Jurkat, Clone E6-1 (cell line): ENCODE measurements at places on chromosomes 6 and 20.

- DNase-seq, result no peak
Measured at GRCh38 chr20:37142708-37143107, 36.4 kb upstream of the RPN2 start.

DNA sequence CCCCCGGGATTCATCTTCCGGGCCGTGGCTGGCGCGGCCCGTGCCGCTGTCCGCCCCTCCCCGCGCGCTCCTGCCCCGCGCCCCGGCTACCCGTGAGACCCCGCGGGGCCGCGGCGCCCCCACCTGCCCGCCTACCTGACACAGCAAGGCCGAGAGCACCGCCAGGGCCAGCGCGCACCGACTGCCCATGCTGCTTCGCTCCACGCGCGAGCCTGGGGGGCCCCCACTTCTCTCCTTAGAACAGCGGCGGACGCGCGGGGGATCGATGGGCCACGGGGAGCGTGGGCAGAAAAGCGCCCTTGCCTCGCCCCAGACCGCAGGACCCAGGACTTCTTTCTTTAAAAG lies 955 bp downstream of the DLL1 start:
- DNase-seq, result no peak

DNA sequence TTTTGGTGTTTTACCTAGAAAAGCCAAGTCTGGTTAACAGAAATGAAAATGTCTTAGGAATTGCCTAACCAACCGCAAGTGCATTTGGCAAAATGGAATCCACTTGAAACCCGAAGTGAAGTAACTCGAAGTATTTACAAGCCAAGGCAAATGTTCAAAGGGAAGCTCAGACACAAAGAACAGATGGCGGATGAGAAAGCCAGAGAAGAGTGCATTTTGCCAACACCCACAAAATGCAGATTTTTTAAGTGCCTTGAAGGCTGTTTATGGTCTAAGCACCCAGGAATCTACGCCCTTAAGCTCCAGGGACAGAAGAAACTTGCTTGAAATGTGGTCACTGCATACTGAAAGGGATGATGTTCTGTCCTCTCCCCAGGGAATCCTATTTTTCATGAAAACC lies 70.0 kb upstream of the TBXT start:
- no peak for DNase-seq

GRCh38 chr6:108163267-108163643 lies 2.6 kb upstream of the NR2E1 start:
- DNase-seq, result no peak

- no peak for DNase-seq
Measured at GRCh38 chr6:34514593-34515472, 41.3 kb downstream of the SPDEF start.

GRCh38 chr20:51393571-51393970 lies 148.9 kb downstream of the NFATC2 start:
- no peak for DNase-seq

- DNase-seq, result no peak
Measured at GRCh38 chr6:117311726-117312125, 46.4 kb downstream of the VGLL2 start.

DNA sequence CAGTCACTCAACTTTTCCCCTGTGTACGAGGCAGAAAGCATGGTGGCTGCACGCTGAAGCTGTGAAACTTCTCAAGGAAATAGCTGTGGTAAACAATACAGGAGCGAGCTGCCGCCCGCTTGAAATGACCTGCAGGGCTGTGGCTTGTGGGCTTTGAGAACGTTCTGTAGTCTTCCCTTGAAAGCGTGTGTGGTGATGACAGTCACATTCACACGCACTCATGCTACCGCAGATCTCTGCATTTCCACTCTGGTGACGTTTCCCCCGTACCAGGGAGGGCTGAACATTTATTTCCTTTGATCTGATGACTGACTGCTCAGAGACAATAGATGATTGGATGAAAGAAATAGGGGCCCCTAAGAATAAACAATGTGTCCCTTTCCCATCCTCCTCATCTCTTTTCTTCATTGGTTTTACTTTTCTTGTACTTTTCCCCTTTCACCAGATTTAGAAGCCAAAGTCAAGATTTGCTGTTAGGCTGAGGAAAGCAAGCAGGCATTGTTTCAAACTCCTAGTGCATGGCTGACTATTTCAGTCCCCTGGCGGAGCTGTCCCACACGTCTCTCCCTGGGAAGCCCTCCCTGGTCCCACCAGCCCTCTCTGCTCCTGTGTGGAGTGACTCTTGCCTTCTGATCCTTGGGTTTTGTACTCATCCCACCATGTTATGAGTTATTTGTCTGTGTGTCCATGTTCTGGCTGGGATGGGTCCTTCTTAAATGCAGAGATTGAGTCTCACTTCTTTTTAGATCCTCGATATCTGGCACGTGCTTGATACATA lies 3.9 kb downstream of the SYTL3 start:
- DNase-seq, result peak; percentile 98

GRCh38 chr6:46953921-46954320 lies 32.2 kb upstream of the ADGRF5 start:
- no peak for DNase-seq

DNA sequence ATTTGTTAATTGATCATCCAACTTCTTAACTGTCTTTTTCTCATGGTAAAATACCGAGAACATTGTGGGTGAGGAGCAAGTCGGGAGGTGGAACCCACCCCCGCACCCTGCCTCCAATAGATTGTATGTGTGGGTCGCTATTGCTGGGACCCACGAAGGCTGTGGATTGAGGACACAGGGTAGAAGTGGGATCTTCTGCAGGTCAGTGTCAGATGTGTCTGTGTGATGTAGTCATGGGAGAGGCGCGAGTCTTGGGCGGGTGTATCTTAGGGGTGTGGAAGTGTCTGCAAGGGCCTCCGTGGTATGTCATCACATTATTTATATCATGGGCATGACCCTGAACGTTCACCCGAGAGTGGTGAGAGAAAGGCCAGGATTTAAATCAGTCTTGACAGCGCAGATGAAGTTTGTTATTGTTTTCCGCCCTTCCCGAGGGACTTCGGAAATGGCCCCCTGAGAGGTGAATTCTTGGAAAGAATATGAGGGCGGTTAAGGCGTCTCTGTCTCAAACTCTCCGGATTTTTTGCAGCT lies 472 bp upstream of the PAQR8 start:
- DNase-seq, result no peak

DNA sequence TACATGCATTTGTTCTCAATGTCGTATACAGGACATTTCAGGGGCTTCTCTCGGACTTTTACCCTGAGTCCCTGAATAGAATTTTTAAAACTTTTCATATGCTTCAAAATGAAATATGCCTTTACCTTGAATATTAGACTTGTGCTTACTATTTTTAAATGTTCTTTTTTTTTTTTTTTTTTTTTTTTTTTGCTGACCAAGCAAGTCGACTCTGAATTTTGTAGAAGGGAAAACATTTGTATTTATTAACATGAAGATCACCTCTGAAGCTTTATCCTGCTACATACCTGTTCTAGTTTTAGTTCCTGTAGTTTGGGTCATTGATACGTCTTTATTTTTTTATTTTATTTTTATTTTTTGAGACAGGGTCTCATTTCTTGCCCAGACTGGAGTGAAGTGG lies 39.7 kb upstream of the SAYSD1 start:
- no peak for DNase-seq

GRCh38 chr20:63003546-63003945 lies 3.2 kb downstream of the BHLHE23 start:
- DNase-seq, result no peak

DNA sequence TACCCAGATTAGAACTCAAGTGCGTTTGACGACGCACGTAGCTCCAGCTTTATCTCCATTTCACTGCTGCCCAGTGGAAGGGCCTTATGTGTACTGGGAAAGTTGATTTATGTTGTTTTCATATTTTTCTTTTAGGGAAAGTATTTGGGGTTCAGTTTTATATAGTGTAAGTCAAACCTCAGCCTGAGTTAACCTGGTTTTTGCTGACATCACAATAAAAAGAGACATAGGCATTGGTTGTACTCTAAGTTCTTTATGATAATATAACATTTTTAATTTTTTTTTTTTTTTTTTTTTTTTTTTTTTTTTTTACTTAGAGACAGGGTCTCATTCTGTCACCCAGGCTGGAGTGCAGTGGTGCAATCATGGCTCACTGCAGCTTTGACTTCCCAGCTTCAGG lies 34.1 kb upstream of the PRL start:
- no peak for DNase-seq

DNA sequence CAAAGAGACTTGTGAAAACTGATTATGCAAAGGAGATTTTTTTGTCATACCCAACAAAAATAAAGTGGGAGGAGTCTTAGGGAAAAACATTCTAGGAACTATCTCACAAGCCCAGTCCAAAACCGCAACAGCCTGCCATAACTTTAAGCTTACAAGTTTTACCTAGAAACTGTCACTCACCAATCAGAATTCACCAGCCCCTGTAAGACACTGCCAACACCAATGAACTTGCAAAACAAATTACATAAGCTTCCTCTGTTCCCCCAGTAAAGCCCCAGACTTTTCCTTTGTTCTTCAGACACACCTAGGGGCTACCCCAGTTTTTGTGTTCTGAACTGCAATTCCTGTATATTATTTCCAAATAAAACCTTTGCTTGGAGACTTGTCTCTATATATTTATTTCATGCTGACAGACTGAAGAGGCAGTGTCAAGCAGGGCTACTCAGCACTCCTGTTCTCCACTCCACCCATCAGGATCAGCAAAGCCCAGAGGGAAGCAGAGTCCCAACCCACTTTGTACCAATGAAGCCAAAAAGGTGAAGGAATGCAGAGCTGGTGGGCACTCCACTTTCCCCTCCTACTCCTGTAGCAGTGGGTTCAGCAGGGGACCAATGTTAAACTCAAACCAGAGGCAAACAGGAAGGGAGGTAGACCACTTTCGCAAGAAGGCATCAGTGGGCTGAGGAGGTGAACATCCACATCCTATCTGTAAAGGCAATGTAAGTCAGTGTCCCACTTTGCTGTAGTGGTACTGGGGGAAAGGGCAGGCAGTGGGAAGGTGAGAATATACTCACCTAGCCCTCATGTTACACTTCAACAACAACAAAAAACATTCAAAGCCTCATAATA lies 142.5 kb upstream of the RUNX2 start:
- peak; percentile 51 for DNase-seq

- DNase-seq, result no peak
Measured at GRCh38 chr20:61884571-61885389, 180.9 kb downstream of the TAF4 start.

DNA sequence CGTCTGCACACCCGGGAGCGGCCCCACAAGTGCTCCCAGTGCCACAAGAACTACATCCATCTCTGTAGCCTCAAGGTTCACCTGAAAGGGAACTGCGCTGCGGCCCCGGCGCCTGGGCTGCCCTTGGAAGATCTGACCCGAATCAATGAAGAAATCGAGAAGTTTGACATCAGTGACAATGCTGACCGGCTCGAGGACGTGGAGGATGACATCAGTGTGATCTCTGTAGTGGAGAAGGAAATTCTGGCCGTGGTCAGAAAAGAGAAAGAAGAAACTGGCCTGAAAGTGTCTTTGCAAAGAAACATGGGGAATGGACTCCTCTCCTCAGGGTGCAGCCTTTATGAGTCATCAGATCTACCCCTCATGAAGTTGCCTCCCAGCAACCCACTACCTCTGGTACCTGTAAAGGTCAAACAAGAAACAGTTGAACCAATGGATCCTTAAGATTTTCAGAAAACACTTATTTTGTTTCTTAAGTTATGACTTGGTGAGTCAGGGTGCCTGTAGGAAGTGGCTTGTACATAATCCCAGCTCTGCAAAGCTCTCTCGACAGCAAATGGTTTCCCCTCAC lies 21.0 kb downstream of the PRDM1 start:
- DNase-seq, result no peak

DNA sequence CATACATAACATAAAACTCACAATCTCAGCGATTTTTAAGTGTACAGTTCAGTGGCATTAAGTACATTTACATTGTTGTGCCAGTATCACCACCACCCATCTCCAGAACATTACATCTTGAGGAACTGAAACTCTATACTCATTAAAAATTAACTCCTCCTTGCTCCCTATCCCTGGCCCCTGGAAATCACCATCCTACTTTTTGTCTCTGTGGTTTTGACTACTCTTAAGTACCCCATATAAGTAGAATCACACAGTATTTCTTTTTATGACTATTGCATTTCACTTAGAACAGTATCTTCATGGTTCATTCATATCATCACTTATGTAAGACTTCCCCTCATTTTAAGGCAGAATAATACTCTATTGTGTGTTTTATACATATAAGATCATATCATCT lies 1108.1 kb downstream of the GRIK2 start:
- DNase-seq, result no peak

DNA sequence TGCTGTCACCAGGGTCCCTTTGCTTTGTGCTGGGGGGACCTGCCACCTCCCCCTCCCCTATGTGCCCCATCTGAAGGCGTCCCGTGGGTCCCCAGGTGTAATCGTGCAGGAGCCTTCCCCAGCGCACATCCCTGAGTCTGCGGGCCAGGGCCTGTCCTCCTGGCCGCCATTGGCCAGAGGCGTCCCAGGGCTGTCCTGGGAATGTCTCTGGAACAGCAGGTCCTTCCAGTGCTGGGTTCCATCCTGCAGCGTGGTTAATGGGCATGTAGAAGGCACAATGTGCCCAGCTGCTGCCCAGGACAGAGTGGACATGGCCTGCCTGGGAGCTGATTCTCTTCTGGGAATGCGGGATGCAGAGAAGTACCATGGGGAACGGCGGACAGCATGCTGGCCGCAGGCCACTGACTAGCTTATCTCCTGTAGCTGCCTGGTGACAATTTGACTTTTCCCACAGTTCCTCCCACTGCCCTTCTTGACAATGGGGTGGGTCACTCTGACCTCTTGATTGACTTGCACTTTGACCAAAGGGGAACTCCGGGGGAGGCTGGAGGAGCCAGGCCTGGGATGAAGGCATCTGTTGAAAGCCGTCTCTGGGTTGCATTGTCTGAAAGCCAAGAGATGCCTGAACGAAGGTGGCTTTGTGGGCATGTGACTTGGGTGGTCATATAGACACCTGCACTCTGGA lies 64.0 kb downstream of the CTCFL start:
- DNase-seq, result no peak

- no peak for DNase-seq
Measured at GRCh38 chr6:81731814-81732213, 20.7 kb downstream of the TENT5A start.

- no peak for DNase-seq
Measured at GRCh38 chr6:139955366-139956155, 581.1 kb upstream of the CITED2 start.

GRCh38 chr6:132139611-132140010 lies 188.4 kb upstream of the CCN2 start:
- DNase-seq, result no peak

GRCh38 chr6:11120271-11121005 lies 8.9 kb upstream of the ERVFRD-1 start:
- DNase-seq, result no peak

- no peak for DNase-seq
Measured at GRCh38 chr20:48807051-48807450, 20.7 kb downstream of the PREX1 start.

DNA sequence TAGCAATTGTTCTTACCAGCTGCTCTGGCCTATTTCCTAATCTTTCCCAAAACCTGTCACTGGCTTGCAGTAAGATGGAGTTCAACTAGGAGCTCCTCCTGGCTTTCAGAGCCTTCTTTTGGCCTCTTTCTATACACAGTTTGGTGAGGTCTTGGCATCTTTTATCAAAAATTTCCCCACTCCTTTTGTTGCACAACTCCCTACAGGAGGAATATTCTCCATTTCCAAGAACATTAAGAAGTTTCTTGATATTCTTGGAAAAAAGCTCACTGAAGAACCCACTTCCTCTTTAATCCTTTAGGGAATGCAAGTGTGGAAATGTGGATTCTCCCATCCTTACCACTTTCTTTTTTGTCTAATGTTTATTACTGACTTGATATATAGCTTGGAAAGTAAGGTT lies 171.3 kb upstream of the KCNK16 start:
- DNase-seq, result no peak

- no peak for DNase-seq
Measured at GRCh38 chr20:47578543-47578942, 76.9 kb downstream of the NCOA3 start.

GRCh38 chr6:104166055-104166668 lies 693.6 kb downstream of the HACE1 start:
- DNase-seq, result no peak
